ENCODE measurements at places on chromosomes 16 and 17. TPM values are rescaled to one million over a fixed set of nuclear protein-coding genes. Genes with fewer than 3 reads are reported as not detected.

HNF1B gene
- not detected for total RNA-seq

TMEM114 gene
- total RNA-seq, result not detected

GINS2 gene
- total RNA-seq, result 6.5 TPM

ANKRD13B gene
- 9.1 TPM for total RNA-seq

CFAP97D1 gene
- not detected for total RNA-seq

SLC16A11 gene
- total RNA-seq, result not detected

SHCBP1 gene
- total RNA-seq, result 10.8 TPM

CNGB1 gene
- total RNA-seq, result 2.7 TPM
